ENCODE measurements at places on chromosomes 7 and 10.

GRCh38 chr10:61987537-61987936 is 86.0 kb downstream of the ARID5B start:
- no peak for DNase-seq

GRCh38 chr10:84337199-84337598 is 8.8 kb downstream of the CCSER2 start:
- DNase-seq = no peak

DNA sequence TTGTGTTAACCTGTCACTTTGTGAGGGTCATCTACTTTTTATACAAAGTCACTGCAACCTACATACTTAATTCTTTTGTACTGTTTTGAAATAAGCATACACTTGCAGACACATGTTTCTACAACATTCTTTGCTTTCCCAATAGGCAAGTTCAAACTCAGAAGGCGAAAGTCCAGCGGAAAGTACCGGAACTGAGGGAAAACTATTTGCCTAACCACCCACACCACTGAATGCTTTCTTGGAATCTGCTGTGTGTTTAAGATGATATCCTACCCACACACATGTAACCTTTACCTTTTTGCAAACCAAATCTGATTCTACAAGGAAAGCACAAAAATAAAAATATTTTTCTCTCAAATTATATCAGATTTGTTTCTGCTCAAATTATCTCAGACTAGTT is 139.4 kb upstream of the AGR3 start:
- no peak for DNase-seq

- no peak for DNase-seq
Observed at GRCh38 chr7:31815796-31816195, 128.8 kb downstream of the PPP1R17 start.

- no peak for DNase-seq
Observed at GRCh38 chr7:122488241-122488640, 183.7 kb upstream of the FEZF1 start.

Measured in stimulated activated CD8-positive, alpha-beta memory T cell treated with anti-CD3 and anti-CD28 coated beads, Interleukin-4, amount 100 ng/mL, for 1 hour (primary cell).